SW 1271 (cell line): ENCODE measurements at places on chromosomes 6 and 20.
A peak's percentile ranks its signal among the peaks of the same experiment; 100 is the strongest.

- no peak for DNase-seq
Measured at GRCh38 chr6:160781298-160781697, 79.3 kb downstream of the PLG start.

DNA sequence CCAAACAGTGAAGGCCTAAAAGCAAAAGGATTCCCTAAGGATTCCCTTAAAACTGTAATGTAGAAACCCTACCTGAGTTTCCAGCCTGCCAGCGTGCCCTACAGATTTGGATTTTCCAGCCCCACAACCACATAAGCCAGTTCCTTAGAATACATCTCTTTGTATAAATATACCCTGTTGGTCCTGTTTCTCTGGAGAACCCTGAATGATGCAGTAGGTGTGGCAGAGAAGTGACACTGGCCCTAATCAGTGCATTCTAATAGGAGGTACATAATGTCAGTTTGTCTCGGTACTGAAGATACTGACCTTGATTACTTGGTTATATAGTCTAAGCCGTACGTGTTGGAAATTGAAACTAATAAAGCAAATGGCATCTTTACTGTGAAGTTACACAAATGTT is 707.8 kb upstream of the SLC35B3 start:
- DNase-seq = no peak

GRCh38 chr20:63278661-63279060 is 6.0 kb downstream of the ARFGAP1 start:
- no peak for DNase-seq

- no peak for DNase-seq
Measured at GRCh38 chr20:699811-700338, 24.3 kb upstream of the SCRT2 start.

- DNase-seq = no peak
Measured at GRCh38 chr20:32456869-32457478, 98.8 kb downstream of the ASXL1 start.

- no peak for DNase-seq
Measured at GRCh38 chr6:170233286-170234205, 57.3 kb downstream of the DLL1 start.

DNA sequence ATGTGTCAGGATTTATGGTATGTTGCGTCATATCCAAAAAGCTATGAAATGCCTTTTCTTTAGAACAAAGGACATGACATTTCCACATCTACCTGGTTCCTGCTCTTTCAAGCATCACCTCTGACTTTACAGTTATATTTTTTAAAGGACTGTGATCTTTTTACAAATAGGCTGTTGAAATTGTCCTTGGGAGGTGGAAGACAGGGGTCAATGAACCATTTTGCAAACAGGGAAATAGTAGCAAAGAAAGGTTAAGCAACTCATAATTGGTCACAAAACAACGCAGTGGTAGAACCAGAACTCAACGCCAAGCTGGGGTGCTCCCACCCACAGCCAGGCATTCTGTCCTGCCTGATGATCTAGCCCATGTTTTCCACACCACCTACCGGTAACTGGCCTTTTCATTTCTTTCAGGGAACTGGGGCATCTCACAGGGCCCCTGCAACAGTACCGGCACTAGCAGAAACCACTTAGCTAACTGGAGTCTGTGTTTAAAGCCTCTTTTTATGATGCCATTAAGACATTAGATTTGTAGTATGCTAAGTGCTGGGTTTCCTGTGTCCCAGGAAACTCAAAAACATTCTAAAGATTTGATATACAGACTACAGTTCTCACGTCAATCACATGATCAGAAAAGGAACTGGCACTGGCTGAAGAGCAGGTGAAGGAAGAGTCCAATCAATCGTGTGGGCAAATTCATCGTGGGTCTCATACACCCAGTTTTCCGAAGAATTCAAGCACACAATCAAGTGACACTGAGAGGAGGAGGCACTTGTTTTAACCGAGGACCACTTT is 13.9 kb downstream of the ZNF217 start:
- peak; percentile 83 for DNase-seq

GRCh38 chr20:39048000-39048696 is 86.0 kb downstream of the DHX35 start:
- peak; percentile 83 for DNase-seq

- no peak for DNase-seq
Measured at GRCh38 chr20:10655720-10656669, 17.8 kb downstream of the JAG1 start.

DNA sequence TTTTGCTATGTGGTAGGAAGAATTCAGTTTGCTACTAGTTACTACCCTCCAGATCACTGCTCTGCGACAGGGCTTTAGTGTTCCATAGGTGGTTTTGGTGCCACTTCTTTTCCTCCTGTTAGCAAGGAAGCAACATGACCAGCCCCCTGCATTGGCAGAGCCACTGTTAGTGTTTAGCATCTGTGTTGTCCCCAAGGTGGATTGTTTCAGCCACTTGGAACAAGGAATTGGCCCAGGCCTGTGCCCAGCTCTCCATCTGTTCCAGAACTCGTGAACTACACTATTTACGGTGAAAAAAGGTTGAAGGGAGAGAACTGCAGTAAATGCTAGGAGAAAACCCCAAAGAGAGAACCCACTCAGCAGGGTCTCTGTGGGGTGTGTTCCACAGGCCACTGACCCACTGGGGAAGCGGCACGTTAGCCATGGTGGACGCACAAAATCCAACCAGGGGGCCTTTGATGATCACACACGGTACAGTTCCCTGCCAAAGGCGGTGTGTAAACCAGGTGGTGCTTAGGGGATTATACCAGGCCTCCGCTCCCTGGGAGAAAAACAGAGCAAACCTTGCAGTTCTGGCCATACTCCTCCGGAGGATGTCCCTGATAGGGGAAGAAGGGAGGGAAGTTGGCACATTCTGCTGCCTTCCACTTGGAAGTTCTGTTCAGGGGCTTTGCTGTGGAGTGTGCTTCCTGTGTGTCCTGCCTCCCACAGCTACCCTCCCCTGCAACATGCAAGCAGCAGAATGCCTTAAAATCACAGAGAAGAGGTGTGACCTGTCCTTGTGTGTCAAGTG is 72.3 kb downstream of the LYRM2 start:
- no peak for DNase-seq

- DNase-seq = peak; percentile 9
Measured at GRCh38 chr6:110878751-110879522, 4.4 kb downstream of the AMD1 start.

GRCh38 chr20:12698817-12699216 is 310.0 kb upstream of the SPTLC3 start:
- no peak for DNase-seq

DNA sequence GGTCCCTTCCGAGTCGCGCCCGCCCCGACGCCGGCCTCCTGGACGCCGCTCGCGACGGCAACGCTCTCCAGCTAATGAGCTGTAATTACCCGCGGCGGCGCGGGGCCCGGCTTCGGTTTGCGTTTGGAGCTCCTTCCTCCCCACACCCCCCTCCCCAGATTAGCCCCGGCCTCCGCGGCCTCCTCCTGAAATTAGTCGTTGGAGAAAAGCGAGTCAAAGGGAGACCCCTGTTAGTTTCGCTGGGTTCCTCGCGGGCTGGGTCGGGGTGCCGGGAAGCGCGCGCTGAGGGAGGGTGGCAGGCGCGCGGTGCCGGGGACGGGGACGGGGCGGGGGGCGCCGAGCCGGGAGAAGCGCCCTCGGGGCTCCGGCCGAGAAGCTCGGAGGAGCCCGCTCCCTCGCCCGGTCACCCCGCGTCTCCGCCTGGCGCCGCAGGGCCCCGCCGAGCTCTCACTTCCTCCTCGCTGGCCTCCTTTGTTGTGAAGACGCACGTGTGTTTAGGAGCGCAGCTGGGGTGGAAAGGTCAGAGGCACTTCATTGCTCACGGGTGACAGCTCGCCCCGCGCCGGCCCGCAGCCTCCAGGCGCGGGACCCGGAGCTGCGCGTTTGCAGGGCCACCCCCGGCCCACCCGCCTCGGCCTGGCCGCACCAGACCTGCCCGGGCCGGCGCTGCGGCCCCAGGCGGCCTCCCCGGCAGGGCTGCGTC is 4.9 kb downstream of the FOXC1 start:
- no peak for DNase-seq

- DNase-seq = no peak
Measured at GRCh38 chr6:107550906-107551305, 61.0 kb downstream of the SOBP start.

DNA sequence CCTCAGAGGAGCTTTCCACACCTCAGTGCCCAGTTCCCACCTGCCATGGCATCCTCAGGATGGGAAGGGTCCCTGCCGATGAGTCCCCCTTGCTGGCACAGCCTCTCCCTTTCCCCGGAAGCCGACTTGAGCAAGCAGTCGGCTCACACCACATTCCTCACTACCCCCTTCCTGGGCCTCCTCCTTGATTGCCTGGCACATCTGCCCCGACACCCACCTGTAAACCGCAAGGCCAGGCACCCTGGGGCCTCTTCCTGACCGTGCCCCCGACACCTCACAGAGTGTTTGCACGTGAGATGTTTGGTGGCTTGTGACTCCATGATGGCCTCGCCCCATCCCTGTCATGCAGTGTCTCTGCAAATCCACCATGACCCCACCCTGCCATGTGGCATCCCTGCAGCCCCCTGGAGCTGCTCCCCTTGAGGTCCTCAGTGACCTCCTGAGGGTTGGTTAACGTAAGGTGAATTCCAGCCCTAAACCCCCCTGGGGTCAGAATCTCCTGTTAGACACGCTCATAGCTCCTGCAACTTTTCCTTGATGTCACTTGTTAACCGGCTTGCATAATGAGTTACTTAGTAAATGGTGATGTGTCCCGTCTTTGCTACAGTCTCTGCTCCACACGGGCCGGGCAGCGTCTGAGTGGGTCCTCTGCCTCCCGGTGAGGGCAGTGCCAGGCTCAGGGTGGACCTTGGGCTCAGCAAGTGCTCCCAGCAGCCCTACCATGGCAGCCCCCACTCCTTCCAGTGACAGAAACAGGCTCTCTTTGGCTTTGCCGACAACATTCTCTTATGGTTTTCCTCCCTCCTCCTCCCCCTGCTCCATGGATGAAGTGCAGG is 115.9 kb upstream of the FRMD1 start:
- DNase-seq = no peak

GRCh38 chr6:13272131-13273046 is 55.9 kb downstream of the TBC1D7 start:
- DNase-seq = no peak
